SK-N-DZ (cell line): ENCODE measurements at places on chromosomes 5 and 9.

GRCh38 chr5:95086927-95087815 lies 197.7 kb downstream of the MCTP1 start:
- DNase-seq: no peak

DNA sequence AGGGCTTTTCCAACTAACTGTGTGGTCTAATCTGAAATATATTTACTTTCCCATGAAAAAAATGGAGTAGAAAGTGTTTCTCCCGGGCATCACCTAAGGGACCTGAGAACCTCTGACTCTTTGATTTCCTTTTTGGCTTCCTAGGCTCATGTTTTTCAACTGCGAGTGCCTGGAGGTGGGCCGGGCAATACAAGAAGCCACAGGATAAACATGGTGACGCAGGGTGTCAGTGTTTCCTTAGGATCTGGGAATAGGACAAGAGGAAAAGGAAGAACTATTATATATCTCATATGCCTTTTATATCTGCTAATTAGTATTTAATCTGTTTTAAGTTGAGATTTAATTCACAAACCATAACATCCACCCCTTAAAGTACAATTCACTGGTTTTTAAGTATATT lies 11.4 kb upstream of the LECT2 start:
- DNase-seq: no peak

DNA sequence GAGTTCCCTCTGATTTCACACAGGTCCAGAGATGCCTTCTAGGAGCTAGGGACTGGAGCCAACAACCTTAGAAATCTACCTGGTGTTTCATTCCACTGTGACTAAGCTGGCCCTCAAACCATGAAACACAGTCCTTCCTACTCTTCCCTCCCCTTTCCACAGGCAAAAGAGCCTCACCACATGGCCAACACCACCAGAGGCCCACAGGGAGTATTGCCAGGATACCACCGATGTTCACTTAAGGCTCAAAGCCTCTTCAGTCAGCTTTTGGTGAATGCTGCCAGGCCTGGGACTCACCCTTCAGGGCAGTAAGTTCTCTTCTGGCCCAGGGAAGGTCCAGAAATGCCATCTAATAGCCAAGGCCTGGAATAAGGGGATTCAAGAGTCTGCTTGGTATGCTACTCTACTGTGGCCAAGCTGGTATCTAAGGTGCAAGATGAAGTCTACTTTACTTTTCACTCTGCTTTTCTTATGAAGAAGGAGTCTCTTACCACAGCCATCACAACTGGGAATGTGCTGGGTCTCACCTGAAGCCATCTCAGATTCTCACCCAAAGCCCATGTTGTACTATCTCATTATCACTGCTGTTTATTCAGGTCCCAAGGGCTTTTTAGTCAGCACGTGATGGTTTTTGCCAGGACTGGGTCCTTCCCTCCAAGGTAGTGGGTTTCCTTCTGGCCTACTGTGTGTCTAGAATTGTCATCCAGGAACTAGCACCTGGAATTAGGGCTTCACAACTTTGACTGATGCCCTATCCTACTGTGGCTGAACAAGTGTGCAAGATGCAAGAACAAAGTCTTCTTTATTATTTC lies 1018.4 kb downstream of the TAF11L14 start:
- DNase-seq: no peak

- DNase-seq: peak; percentile 87
Measured at GRCh38 chr5:41747708-41748107, 122.5 kb downstream of the OXCT1 start.

DNA sequence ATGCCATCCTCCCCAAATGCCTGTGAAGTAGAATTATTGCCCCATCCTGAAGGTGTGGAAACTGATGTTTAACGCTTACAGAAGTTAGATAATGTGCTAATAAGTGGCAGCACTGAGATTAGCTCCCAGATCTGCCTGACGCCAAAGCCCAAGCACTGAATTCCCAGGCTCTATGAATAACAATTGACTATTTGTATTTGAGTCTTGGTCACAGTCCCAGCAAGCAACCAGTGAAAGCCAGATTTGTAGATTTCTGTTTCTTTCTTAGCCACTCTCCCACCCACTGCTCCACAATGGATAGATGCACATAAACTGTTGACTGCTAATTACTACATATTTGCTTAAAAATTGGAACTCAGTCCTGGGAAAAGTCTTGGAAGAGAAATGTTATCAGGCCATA lies 34.4 kb downstream of the FAM240B start:
- DNase-seq: no peak

- DNase-seq: no peak
Measured at GRCh38 chr5:128965638-128966302, 482 bp downstream of the SLC27A6 start.

- DNase-seq: peak; percentile 22
Measured at GRCh38 chr5:147673266-147673665, 109.3 kb downstream of the JAKMIP2 start.

- DNase-seq: no peak
Measured at GRCh38 chr5:112684737-112685136, 52.9 kb upstream of the APC start.

DNA sequence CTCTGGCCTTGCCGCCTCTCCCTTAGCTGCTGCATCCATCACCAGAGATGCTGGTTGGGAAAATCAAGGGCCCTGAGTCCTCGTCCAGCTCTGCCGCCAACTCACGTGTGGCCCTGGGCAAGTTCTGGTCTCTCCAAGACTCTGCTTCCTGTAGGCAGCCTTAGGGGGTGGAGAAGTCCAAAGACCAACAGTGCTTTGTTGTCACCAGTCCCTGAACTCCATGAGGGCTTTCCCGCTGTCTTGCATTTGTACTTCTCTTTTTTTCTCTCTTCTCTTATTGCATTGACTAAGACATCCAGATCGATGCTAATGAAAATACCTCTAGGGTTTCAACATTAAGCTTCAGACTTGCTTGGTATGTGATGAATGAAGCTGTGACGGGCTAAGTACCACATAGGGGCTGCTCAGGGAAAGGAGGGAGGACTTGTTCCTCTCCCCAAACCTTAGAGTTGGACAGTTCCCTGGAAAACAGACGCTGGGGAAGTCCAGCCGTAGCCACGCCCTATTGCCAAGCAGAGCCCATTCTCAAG lies 63.7 kb upstream of the STXBP1 start:
- no peak for DNase-seq

DNA sequence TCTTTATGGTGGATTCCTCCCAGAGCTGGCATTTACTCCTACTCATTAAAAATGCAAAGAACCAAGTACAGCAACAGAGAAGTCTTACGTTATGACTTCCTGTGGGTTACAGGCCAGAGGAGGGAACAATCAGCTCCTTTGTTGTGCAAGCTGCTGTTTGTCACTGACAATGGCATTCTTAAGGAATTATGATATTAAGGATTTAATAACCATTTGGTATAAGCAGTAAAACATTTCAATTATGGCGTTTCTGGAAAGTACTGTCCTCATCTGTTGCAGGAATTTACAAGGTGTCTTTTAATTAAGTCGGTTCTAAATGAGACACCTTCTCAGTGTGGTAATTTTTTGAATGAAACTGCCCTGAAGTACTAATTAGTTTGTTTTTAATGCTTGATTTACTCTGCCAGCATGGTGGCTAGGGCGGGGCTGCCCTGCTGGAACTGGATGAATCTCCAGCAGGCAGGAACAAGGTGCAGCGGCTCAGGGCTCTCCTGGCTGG lies 49.1 kb upstream of the VDAC1 start:
- DNase-seq: no peak

- DNase-seq: no peak
Measured at GRCh38 chr9:107036367-107036766, 173.4 kb downstream of the ZNF462 start.
